ENCODE measurements at places on chromosomes 2 and 18. TPM values are rescaled to one million over a fixed set of nuclear protein-coding genes. Genes with fewer than 3 reads are reported as not detected.

The DNAJC5G gene
- polyA plus RNA-seq = 2.0 TPM

DNA sequence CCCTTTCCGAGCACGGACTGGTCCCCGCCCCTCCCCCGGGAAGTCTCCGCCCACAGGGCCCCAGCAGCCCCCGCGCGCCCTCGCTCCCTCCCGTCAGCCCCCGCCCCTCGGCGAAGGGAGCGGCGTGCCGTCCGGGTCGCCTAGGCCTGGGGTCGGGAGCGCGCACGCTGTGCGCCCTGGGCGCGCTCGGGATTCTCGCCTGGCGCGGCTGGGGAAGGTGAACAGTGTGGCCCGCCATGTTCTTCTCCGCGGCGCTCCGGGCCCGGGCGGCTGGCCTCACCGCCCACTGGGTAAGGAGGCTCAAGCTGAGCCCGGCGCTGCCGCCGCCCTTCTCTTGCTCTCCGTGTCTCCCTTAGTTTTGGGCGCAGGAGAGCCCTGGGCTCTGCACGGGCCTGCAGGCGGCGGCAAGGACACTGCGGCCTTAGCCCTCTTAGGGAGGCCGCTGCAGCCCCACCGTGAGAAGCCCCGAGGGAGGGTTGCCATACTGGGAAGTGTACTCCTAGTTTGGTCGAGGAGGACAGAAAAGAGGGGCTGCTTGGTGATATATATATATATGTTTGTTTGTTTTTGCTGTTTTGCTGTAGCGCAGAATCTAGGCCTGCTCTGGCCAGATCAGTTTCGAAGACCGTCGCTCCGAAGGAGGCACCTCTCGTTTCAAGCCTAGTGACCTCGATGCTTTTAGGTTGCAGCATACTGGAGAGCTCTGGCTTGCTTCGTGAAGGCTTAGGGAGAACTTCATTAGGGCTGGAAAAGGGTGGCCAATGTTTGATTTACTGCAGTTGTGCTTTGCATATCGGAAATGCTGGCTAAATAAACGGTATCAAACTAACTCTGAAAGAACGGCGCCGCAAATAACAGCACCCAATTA lies at the start of gene NDUFV2:
TSS of gene NDUFV2 (plus strand) at position 192 of the 868 bp plus-strand sequence. CDS start at position 237, 45 bp downstream.
- peak; percentile 96 for DNase-seq

- DNase-seq = no peak
Observed at GRCh38 chr2:176490061-176490861, 221.0 kb downstream of the MTX2 start.

GRCh38 chr2:128797937-128798336 lies 479.3 kb upstream of the HS6ST1 start:
- no peak for DNase-seq

The GAL3ST2 gene
- polyA plus RNA-seq = 0.76 TPM

GRCh38 chr2:159156834-159157233 lies 129.7 kb downstream of the WDSUB1 start:
- DNase-seq = no peak

DNA sequence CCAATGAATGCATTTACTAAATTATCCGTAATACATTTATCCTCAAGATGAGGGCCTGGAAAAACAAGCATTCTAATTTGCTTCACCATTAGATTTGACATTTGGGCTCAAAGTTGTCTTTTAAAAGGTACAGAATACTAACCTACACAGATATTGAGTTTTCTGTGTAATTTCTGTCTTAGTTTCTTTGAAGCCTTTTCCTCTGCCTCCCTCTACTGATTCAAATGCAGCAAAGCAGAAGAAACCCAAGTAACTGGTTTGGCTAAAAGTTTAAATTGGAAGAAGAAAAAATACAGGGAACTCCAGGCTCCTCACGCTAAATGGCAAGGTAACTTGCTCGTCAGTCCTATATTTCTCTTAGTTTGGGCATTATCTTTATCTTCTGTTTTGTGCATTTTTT lies 53.3 kb upstream of the SLC5A7 start:
- DNase-seq = peak; percentile 34

The ALPG gene
- polyA plus RNA-seq = not detected

- DNase-seq = no peak
Observed at GRCh38 chr2:96665083-96665569, 22.6 kb downstream of the FER1L5 start.

- DNase-seq = no peak
Observed at GRCh38 chr2:64410671-64411070, 43.3 kb upstream of the LGALSL start.

The TMEM200C gene
- 1.4 TPM for polyA plus RNA-seq

The CYP27A1 gene
- polyA plus RNA-seq = 49.7 TPM

- no peak for DNase-seq
Observed at GRCh38 chr2:101508636-101509035, 33.7 kb upstream of the RFX8 start.

DNA sequence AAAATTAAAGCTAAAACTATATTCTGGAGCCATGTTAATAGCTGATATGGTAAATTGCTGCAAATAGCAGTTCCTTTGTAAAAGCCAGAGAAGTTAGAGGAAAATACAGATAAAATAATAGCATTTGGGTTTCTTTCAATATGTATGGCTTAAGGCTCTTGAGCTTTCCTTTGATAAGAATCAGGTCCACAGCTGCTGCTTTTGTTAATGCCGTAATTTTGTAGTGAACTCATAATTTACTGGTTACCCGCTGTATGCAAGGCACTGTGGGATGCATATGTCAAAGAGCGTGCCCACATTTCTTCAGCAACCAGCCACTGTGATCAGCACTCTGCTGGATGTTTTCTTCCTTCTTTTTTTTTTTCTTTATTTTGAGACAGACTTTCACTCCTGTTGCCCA lies 79.1 kb downstream of the MOGAT1 start:
- no peak for DNase-seq

- DNase-seq = no peak
Observed at GRCh38 chr18:76452357-76452756, 42.7 kb downstream of the ZNF516 start.

DNA sequence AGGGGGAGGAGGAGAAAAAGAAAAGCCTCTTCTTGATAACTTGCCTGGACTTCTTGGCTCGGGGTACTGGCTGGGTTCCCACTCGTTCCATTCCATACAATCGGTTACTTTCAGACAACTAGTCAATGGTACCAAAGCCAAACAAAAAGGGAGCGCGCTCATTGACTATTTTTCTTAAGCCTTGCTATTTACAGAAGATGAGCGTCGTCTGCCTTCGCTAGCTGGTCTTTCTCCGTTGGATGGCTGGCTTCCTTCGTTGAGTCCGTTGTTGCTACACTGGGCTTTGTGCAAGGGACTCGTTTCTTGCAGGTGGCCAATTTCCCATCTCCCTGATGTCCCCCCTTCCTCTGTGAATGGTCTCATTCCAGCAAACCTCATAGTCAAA lies 260.4 kb downstream of the ZNF516 start:
- no peak for DNase-seq

The GDF7 gene
- polyA plus RNA-seq = 2.6 TPM

The LYPD1 gene
- polyA plus RNA-seq = 94.3 TPM

The FBXO48 gene
- 2.3 TPM for polyA plus RNA-seq

DNA sequence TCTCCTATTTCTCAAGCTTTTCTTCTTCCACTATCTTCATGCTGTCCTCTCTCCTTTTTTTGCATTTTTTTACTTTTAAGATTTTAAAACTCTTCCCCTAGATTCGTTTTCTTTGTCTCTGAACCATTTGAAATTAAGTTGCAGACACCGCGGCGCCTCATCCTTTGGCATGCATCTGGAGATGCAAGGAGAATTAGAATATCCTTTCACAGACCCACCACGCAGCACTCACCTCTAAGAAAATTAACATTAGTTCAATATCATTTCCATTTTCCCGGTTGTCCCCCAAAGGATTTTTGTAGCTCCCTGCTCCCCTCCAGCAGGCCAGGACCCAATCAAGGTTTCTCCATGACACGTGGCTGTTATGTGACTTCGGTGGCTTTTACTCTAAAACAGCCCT lies 88.8 kb downstream of the C1QL2 start:
- DNase-seq = no peak

- no peak for DNase-seq
Observed at GRCh38 chr2:216503159-216503629, 4.5 kb downstream of the RPL37A start.

Measured in left kidney (tissue), 8 donors.